Cortex of kidney (tissue), 1 donor: ENCODE measurements at places on chromosomes 11 and 22.

- DNase-seq = no peak
These were observed 452.7 kb upstream of the CCDC179 start for GRCh38 chr11:23313001-23313400.

GRCh38 chr11:119712459-119713358 is 16.3 kb downstream of the NECTIN1 start:
- no peak for DNase-seq

DNA sequence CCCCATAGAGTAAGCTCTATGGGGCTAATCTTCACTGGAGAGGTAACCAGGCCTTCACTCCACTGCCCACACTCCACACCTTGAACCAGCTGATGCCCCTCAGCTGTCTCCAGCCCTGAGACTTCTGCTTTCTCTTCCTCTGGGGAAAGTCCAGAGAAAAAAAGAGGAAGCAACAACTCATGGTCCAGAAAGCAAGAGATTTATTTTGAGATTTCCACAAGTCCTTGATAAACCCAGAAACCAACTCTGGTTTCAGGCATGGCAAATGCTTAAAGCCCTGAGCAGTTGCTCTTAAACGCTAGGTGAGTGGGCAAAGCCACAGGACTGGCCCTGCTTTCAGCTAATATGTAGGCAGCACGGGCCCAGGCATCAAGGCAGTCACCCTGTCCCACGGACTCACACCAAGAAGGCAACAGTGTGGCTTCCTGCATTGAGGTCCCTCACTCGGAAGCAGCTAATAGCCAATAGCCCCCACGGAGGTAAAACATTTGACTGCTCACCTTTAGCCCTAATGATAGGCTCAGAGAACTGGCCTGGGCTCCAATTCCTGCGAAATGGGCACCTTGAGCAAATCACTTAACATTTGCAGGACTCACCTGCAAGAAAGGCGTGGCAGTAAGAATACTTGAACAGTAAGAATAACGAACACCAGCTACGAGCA is 4.3 kb downstream of the CYB561A3 start:
- no peak for DNase-seq

- DNase-seq = no peak
These were observed 34.6 kb downstream of the EHF start for GRCh38 chr11:34655335-34656008.

DNA sequence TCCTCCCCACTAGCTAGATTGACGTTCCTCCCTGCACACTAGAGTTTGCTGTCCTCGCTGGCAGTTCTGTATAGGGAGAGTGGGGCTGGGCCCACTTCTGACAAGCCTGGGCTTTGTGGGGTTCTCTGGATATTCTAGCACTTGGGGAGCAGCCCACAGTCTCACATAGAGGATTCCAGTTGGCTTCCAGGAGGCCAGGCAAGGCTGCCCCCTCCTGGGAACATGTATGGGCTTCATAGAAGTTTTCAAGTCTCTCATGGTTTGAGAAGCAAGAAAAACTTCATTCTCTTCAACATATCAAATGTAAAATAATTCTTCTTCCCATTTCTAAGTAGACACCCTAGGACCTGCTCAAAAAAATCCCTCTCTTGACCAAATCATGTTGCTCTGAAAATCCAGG is 87.5 kb downstream of the NAV2 start:
- DNase-seq = no peak

GRCh38 chr11:72413914-72414628 is 20.3 kb downstream of the CLPB start:
- DNase-seq = no peak
